ENCODE measurements at places on chromosomes 4 and X.

DNA sequence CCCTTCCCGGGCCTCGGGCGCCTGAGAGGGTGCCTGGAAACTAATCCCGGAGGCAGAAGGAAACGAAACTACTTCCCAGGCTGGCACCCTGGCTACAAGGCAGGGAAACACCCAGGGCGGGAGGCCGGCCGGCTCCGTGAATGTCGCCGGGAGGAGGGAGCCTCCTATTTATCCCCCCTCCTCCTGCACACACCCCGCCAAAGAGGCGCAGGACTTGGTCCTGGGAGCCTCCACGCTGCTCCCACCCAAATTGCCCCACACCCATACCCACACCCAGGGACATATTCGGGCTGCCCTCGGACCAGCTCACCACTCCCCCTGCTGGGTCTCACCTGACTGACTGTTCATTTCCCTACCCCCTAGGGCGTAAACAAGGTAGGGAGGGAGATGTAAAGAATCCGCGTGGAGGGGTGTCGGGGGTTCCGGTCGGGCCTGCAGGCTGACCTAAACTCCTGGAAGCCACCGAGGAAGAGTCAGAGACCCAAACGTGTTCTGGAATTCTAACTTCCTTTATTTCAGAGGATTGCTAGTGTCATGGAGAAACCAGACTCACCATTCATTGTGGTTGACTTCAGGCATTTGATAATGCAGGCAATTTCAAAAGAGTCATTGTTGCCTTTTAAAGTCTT lies at the start of gene BTC:
Gene BTC, minus strand, starts transcription at position 142 of the 629 bp plus-strand sequence. CDS start 198 bp downstream, outside the sequence.
- DNase-seq = no peak

- DNase-seq = no peak
Observed at GRCh38 chr4:108919226-108919893, 156.5 kb upstream of the ETNPPL start.

DNA sequence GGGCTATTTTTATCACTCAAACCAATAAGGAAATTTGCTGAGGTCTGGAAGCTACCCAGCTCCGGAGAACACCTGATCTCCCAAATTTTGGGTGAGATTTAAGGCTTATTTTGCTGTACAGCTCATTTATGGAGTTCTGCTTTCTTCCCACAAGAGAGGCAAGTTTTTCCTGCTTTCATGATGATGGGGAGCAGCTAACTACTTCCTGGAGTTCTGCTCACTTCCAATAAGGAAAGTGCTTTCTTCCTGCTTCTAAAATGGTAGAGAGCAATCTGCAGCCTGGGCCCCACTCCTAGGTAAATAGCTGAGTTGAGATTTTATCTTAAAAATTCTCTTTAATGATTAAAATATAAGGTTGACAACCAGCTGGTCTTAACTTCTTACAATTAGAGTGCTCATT lies 606.0 kb upstream of the HTR2C start:
- DNase-seq = no peak

GRCh38 chrX:71998836-71999509 lies 88.3 kb downstream of the NHSL2 start:
- DNase-seq = peak; percentile 10

DNA sequence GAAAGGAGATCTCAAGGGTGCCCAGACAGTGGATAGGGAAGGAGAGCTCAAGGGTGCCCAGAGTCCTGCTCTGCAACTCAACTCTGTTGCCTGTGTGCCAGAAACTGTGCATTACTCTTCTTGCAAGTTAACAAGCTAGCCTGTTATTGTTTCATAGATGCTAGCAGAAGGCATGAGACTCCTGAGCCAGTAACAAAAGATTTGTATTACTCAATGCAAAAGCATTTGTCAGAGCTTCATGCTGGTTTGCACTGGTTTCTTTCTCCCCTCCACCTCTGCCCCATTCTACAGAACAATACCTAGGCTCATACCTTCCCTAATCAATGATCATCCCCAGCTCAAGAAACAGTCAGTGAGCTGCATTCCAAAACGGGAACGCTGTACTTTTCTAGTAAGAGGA lies 124.5 kb upstream of the NEIL3 start:
- no peak for DNase-seq

DNA sequence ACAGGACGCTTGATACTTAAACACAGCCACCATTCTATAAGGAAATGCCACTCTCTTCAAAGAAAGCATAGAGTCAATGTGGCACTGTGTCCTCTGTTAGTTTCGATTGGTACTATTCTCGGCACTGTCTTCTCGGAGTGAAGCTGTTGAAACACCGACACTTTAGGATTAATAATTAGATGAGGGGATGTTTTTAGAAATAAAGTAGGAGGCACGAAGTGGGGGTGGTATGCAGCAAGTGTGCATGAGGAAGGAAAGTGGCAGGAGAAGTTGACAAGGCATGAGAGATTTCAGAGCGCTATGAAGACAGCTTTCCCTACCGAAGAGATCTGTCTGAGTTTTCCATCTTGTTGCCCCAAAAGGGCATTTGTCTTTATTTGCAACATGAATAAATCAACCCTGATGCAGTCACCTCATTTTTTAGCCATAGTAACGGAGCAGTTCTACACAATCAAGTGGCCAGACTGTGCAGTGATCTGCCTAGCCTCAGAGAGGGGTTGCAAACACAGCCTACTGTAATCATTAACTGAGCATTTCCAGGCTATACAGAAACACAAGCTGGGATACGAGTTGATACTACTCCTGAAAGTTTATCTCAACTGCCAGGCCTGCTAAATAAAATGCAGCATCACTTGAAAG lies 8.3 kb downstream of the GPRIN3 start:
- DNase-seq = no peak

DNA sequence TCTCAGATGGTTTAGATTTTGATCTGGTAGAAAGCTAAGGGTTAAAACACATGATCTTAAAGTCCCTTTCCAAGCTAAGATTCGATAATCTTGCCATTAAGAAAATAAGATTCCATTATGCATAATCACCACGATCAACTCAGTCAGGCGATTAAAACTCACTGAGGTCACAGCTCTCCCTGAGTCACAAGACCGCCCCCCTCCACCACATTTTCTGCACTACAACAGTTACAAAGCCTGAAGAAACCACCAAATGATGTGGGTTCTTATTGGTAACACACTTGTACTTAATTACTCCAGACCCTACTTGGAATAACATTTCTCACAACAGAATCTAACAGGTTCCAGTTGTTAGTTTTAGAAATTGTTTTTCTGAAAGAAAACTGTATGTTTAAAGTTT lies 62.8 kb downstream of the SH3KBP1 start:
- DNase-seq = peak; percentile 13

DNA sequence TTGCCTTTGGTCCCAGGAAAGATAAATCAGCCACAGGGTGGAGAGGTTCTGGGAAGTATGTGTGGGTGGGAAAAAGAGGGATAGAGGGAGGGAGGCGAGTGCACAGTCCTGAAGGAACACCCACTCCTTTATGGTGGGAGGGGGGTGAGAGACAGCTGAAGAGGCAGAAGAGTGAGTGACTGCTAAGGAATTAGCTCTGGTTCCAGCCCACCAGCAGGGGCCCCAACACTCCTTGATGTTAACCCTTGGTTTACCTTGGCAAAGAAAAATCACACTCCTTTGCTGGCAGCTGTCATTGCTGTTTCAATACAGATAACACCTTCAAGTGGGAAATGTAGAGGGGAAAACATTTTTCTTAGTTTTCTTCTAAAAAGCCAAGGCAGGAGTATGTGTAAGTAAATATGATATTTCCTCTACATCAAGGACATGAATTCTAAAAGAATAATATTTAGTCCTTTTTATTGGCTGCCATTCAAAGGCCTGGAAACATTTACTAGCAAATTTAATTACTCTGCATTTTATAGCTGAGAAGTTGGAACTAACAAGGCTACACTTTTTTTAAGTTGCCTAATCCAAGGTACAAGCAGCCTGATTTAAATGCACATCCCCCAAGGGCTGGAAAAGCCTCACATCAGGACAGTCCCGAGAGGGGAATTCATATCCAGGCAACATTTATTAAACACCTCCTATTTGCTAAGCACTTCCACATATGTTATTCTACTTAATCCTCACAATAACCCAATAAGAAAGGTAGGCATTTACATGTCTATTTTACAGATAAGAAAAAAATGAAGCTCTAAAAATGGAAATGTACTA lies 81.7 kb downstream of the HS6ST2 start:
- DNase-seq = no peak

- DNase-seq = no peak
Observed at GRCh38 chrX:112113460-112113859, 30.9 kb upstream of the TRPC5 start.

Measured in stimulated activated CD8-positive, alpha-beta memory T cell treated with anti-CD3 and anti-CD28 coated beads, Interleukin-4, amount 100 ng/mL, for 1 hour (primary cell).